GM10248 (cell line): ENCODE measurements at places on chromosomes 7 and 10.

- no peak for DNase-seq
Observed at GRCh38 chr10:89981891-89982290, 280.5 kb downstream of the KIF20B start.

- no peak for DNase-seq
Observed at GRCh38 chr10:123496375-123496774, 169.8 kb upstream of the GPR26 start.

DNA sequence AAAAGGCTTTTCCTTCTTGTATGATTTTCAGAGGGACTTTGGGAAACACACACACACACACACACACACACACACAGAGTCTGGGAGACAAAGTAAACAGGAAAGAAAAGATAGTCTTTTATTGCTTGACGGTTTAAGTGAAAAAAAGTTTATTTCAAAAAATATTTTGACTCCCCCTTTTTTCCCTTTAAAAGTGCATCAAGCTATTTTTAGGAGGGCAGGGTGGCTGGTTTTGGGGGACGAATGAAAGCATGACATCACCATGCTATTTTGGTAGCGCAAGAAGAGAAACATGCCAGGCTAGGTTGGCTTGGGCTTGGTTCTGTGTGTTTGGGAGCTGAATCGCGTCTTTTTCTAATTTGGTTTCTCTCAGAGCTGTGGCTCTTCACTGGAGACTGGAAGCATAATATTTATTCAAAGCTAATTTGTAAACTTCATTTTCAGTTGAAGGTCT, 129.2 kb downstream of the BAMBI start:
- DNase-seq: no peak

- DNase-seq: no peak
Observed at GRCh38 chr7:83574616-83575015, 74.3 kb downstream of the SEMA3E start.

DNA sequence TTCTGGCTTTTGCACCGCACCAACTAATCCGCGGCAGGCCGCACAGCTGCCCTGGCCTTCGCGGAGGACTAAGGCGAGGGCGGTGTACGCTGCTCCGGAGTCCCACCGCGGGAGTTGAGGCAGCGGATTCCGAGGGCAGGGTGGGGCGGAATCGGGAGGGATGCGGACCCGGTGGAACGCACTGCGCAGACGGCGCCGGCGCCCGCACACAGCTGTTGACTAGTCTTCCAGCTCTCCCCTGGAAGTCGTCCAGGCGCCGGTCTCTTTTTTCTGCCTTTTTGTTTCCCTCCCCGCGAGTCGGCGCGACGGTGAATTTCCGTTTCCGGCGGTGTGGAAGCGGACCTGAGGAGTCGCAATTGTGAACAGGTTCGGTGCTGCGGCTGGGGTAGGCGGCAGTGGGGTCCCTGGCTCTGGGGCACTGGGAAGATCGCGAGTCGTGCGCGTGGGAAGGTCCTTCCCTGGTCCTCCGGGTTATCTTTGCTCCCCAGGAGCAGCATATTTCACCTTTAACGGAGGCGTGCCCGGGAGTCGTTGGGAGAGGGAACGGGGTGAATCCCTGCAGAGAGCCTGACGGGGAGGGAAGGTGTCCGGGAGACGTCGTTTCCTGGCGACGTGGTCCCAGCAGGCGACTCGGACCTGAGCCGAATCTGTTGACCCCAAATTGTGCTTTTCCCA, at the start of gene ASAH2B:
TSS of gene ASAH2B (plus strand) at position 319 of the 675 bp plus-strand sequence. CDS start 5,195 bp downstream, outside the sequence.
- peak; percentile 65 for DNase-seq

GRCh38 chr7:141430455-141431139, 120.6 kb upstream of the AGK start:
- no peak for DNase-seq

GRCh38 chr7:75617634-75618234, 121.0 kb downstream of the HIP1 start:
- no peak for DNase-seq

DNA sequence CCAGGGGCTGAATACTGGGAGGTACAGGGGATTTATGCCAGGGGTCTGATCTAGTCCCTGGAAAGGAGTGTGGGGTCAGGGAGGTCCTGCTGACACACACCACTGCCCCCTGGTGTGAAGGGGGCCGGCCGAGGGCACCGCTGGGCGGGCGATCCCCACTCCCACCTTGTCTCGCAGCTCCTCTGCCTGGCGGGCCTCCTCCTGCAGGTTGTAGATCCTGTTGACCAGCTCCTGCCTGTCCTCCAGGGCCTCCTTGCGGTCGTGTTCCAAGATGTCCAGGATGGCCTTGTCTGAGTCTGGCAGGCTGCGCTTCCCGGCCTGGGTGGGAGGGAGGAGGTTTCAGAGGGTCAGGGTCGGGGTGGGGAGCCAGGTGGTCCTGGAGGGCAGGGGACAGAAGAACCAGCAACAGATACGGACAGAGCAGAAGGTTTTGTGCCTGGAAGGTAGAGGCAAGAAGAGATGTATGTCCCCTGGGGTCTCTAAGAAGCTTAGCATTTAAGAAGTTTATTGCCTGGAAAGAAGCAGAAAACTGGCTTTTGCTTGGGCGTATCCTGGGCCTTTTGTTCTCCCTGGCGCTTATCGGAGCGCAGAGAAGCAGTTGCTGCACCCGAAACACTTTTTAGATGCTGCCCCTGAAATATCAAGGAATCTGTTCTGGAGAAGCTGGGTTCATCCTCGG, 94.5 kb upstream of the GNA12 start:
- no peak for DNase-seq
